NCI-H1417 (cell line): ENCODE measurements at places on chromosomes 3 and 15.

- DNase-seq = no peak
Observed at GRCh38 chr3:75737831-75738493, 47.4 kb downstream of the ZNF717 start.

- DNase-seq = no peak
Observed at GRCh38 chr3:37987751-37988179, 2.8 kb upstream of the VILL start.

DNA sequence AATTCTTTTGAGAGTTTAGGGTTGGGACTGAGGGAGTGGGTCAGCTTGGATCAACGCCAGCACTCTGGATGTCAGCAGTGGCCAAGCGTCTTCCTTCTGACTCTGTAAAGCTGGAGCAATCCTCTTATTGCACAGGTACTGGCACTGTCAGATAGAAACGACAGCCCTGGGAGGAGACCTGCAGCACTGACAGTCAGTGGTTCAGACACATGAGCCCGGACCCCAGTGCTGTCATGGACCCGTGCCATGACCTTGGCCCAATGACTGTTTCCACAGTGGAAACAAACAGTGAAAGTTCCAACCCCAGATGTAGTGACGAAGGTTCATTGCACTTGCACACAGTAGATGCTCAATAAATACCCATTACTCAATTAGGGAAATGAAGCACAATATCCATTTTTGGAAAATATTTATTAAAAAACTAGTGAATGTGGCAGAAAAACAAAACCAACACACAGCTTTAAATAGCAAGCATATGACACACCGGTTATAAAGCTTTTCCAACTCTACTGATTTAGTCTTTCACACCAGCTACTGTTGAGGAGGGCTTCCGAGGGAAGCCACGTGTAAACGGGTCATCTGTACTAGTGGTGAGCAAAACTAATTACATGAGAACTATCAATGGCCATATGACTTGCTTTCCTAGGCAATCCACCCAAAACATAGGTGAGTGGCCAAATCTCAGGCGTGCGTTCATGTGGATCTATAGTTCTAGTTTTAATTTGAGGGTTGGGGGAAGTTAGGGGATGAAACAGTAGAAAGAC lies 22.1 kb downstream of the SIAH2 start:
- no peak for DNase-seq

GRCh38 chr15:79185199-79185598 lies 94.6 kb upstream of the RASGRF1 start:
- peak; percentile 53 for DNase-seq

DNA sequence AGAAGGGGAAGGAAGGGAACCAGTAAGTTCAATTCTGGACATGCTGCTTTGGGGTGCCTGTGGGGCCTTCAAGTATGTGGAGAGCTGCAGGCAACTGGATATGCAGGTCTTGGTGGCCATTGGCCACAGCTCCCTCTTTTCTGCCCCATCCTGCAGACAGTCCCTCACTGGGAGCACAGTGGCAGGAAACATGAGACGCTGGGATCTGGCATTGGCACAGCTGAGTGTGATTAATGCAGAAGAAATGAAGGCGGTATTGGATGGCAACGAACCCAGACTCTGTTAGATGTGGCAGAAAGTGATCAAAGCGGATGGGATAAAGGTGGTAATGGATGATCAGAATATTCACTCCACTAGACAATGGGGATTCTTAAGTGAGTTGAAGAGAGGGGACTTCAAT lies 23.2 kb upstream of the VPS8 start:
- DNase-seq = no peak

GRCh38 chr3:34969513-34969912 lies 669.8 kb upstream of the ARPP21 start:
- no peak for DNase-seq

DNA sequence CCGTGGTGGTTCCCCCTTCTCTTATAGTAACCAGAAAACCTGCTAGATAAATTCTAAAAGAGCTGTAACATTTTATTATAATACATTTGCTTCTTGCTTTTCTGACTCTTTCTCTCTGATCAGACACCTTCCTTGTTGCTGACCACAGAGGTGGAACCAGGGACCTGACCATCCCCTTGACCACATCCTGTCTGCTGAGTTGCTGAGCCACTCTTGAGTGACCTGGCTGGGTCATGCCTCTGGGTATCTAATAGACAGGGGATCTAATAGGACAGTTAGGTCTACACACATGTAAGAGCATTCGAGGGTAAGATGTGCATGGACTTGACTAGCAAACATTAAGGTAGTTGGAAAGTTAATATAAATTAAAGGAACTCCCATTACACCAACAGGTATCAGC lies 22.8 kb upstream of the TRIM59 start:
- no peak for DNase-seq

GRCh38 chr15:83955806-83956265 lies 279.7 kb upstream of the GOLGA6L4 start:
- no peak for DNase-seq

DNA sequence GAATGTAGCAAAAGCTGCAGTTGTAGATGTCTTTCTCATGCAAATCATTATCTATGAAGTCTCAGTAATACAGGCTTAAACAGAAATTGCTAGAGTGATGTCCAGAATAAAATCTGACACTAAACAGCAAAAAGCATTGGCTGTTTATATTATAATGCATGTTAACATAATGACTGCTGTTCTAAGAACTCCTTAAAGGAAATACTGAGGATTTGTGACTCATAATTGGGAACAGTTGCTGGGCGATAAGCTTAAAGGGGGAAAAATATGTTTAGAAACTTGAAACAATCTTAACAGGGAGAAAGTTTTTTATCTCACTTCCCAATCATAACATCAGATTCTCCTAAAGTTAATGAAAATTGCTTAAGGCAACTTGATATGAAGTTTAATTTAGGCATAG lies 17.5 kb downstream of the TIPARP start:
- no peak for DNase-seq

DNA sequence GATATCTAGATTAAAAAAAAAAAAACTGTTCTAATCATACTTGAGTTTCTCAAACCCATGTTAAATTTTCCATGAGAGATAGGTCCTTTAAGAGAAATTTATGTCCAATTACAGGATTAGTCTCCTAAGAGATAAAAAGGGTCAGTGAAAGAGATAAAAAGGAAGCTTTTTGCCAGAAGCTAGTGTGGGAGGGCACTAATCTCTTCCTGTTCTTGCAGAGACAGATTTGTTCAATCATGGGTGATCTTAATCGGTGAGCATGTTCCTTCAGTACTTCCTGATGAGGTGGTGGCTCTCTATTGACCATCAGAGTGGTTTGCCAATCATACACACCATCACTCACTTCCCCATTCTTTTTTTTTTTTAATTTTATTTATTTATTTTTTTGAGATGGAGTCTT lies 16.9 kb upstream of the LPP start:
- DNase-seq = no peak

GRCh38 chr15:36884936-36885635 lies 215.3 kb downstream of the MEIS2 start:
- DNase-seq = no peak
